ENCODE measurements at places on chromosomes 5 and 9. TPM values are rescaled to one million over a fixed set of nuclear protein-coding genes. Genes with fewer than 3 reads are reported as not detected.

GRCh38 chr5:167271511-167271910 lies 1019.9 kb upstream of the WWC1 start:
- DNase-seq, result no peak

- DNase-seq, result no peak
Measured at GRCh38 chr9:14452539-14452938, 138.6 kb upstream of the NFIB start.

DNA sequence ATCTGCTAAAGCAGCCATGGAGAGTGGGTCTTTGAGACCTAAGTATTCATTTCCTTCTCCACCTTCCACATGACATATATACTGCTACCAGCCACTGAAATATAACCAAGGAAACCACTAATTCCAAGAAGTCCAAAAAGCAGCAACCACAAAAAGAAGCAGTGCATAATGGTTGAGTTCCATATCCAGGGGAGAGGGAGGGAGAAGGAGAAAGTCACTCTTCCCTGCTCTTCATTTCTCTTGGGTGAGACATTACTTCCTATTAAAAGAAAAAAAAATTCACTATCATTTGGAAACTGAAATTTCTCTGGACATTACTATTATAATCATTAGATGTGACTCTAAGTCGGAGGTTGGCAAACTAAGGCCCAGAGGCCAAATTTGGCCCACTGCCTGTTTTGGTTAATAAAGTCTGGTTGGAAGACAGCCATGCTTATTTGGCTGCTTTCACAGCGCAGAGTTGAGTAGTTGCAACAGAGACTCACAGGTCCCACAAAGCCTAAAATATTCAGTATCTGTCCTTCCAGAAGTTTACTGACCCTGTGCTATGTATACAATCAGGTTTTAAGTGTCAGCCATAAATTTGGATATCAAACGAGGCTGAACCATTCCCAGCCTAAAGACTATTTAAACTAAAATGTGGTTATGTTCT lies 168.6 kb downstream of the MPDZ start:
- DNase-seq, result peak; percentile 22

GRCh38 chr9:96453625-96454024 lies 3.7 kb downstream of the HABP4 start:
- DNase-seq, result no peak

DNA sequence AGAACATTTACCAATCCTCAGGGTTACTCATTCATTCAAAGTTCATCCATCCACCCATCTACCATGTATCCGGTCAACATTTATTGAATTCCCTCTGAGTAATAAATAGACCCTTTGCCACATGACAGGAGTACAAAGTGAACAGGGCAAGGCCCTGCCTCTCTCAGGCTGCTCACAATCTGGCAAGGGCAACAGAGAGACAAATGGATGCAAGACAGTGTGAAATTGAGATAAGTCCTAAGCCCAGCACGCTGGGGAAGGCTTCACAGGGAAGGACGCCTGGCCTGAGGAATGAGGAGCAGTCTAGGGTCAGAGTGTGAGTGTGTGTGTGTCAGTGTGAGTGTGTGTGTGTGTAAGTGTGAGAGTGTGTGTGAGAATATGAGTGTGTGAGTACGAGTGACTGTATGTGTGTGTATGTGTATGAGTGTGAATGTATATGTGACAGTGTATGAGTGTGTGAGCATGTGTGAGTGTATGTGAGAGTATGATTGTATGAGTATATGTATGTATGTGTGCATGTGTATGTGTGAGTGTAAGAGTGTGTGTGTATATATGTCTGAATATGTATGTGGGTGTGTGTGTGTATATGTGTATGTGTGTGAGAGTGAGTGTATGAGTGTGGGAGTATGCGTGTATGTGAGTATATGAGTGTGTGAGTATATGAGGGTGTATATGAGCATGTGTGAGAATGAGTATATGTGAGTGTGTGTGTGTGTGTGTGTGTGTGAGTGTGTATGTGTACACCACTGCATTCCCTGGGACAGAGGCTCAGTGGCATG lies 145.6 kb downstream of the FSTL4 start:
- no peak for DNase-seq

DNA sequence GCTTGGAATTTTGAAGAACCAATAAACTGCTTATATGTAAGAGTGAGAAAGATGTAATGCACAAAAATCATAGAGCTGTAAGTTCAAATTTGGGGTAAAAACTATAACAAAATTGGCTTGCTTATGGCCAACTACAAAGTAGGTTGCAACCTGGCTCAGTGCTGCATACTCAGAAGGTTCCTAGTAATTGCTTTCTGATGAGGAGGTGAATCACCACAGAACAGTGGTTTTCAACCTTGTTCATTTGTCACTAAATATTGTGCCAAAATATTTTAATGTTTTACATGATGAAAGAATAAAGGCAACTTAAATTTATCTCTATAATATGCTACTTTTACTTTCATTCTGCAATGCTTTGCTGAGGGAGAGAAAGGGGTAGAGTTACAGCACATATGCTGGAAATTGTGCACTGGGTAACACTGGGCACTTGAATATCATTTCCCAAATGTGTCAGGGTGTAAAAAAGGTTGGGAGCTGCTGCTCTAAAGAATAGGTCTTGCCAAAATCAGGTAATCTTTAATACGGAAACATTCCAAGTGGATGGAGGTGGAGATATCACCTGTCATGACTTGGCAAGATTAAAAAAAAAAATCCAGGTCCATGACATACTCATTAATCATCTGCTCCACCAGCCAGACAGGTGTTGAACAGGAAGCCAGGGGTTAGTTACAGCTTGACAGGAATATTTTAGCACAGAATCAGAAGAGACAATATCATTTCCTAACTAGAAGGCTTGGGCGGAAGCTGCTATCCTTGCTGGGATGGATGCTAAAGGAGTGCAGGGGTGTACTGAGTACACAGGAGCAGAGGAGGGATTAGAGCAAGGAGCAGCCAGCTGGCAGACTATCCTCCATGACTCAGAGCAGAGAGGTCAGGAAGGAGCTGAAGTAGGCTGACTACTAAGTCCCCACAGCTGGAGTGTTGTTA lies 34.6 kb upstream of the CCL21 start:
- no peak for DNase-seq

GRCh38 chr5:74107899-74108298 lies 481.9 kb downstream of the ARHGEF28 start:
- no peak for DNase-seq

DNA sequence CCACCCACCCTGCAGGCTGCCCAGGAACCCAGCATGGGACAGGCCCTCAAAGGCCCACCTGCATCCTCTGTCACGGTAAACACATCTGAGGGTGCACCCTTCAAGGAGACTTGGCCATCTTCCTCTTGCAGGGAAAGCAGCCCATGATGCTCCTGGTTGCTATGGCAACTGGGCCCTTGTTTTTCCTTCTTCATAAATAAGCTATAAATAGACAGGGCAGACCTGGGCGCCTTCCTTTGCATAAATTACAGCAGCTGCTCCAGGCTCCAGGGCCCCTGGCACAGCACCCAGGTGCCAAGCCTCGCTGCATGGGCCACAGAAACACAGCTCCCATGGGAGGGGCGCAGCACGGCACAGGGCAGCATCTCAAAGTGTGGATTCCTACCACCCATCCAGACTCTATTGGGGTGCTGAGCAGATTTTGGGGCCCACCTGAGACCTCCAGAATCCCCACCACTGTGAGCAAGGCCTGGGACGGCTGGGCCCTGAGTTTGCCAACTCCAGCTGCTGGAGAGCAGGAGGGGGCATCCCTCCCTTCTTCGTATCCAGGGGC lies 5.8 kb upstream of the PSMB7 start:
- no peak for DNase-seq

GRCh38 chr5:171899792-171900191 lies 106.6 kb downstream of the FBXW11 start:
- DNase-seq, result no peak

GRCh38 chr5:115785381-115786065 lies 30.9 kb downstream of the CDO1 start:
- no peak for DNase-seq

DNA sequence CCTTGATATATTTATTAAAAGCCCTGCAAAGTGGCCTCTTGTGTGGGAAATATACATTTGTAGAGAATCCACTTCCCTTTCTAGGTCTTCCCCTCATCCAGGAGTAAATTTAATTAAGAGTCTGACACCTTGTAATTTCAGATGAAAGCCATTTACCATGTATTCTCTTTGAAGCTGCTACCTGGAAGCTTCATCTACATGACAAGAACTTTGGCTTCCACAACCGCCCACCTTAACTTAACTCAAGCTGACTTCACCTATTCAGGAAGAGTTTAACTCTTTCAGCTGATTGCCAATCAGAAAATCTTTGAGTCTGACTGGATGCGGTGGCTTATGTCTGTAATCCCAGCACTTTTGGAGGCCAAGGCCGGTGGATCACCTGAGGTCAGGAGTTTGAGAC lies 899.9 kb downstream of the TAF11L14 start:
- DNase-seq, result no peak

- no peak for DNase-seq
Measured at GRCh38 chr9:74092491-74092834, 404.7 kb upstream of the RORB start.

- DNase-seq, result peak; percentile 68
Measured at GRCh38 chr5:177455036-177455660, 8.5 kb downstream of the PRR7 start.

DNA sequence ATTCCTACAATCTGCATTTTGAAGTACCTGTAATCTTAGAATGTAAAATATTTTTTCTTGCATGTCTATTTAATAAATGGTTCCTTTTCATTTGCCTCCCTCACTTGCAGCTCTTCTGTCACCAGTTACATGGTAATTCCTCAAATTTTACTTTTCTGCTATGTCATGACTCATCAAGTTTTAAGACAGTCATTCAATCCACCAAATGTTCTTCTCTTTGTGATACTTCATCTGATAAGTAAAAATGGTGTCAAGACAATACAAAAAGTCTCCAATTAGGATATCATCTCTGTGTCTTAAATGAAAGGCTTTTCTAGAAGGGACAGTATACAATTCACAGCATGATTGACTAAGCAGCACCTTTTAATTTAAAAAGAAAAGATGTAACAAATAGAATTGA lies 104.9 kb upstream of the FTMT start:
- DNase-seq, result no peak

- DNase-seq, result no peak
Measured at GRCh38 chr9:130237076-130237475, 28.5 kb upstream of the HMCN2 start.

DNA sequence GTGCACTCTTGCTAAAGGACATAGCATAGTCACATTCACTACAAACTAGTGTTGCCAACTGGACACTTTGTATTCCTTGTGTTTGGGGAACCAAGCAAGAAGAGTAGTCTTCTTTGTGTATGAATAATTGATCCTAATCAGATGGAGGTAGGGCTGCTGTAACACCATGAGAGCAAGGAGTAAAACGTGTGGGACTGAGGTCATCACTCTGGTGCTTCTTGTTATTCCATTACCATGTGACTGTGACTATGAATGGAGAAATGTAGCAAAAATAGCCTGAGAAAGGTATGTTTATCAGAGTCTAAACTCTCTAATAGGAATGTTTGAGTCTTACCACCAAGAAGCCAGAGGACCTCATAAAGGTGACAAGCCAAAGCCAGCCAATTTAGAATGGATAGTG lies 966.9 kb downstream of the TAF11L14 start:
- DNase-seq, result no peak

- DNase-seq, result no peak
Measured at GRCh38 chr5:98902733-98903132, 26.1 kb downstream of the CHD1 start.

GRCh38 chr9:115591584-115591984 lies 473.6 kb upstream of the TNC start:
- DNase-seq, result peak; percentile 66

DNA sequence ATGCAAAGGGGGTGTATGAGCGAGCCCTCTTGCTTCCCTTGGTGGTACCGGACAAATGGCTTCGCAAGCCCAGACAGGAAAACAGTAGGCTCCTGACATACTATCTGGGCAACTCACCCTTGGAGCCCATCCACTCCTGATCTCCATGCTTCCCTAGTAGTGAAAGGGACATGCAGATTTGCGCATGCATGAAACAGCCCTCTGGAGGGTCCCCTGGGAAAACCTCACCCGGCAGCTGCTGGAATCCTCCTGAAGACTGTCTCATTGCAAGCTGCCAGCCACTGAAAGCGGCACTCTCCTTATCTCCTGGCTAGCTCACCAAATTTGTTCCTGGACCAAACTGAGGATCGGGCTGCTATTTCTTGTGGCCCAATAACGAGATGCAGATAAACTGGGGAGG lies 10.2 kb downstream of the ZNF169 start:
- no peak for DNase-seq

- no peak for DNase-seq
Measured at GRCh38 chr5:170920196-170920595, 58.4 kb downstream of the RANBP17 start.

DNA sequence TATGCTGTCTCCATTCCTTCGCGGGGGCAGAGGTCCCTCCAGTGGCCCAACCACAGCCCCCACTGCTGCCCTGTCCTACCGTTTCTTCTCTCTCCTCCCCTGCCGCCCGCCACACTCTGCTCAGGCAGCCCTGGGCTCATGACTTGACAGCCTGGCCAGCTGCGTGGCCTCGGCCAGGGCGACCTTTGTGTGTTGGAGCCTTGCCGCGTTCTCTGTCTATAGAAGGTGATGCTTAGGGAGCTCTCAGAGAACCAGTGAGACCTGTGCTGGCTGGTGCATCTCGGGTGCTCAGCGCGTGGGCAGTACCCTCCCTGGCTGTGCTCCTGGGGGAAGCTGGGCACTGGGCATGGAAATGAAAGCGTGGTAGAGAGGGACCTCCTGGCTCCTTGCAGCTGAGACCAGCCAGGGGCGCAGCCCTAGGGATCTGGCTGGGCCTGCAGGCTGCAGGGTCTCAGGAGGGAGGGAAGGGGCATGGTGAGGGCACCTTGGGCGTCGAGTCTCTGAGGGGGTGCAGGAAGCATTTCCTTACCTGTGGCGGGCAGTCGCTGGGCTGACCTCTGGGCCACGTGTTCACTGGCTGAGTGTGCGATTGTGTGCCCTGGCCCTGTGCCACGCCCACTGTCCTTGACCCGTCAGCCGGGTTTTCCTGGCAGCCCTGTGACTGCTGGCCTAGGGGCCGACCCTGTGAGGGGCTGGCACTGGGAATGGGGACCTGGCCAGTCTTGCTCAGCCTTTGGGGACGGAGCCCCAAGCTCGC lies 50.3 kb downstream of the RXRA start:
- no peak for DNase-seq

DNA sequence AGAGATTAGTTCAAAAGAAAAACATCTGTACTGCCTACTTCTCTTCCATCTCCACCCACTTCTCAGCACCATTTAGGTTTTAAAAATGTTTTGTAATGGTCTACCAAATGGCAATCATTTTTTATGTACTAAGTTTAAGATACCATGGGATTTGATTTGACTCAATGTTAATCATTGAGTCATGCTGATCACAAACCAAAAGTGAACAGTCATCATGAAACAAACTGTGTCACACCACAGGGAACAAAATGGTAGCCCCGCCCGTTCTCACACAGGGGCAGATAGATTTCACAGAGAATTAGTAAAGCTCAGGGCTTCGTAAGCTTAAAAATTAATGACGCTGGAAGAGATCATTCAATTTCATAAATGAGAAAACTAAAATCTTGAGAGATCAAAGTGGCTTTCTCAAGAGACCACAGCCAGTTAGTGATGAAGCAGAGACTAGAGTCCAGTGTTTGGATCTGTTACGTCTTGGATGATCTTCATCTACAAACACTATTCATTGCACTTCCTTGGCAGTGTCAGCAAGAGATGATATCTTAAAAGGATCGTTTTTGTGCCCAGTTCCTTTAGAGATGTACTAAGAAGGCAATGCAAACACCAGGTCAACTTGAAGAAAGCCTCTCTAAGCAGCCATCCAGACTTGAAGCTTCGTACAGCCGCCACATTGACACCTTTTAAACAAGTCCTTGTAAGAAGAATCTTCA lies 33.9 kb upstream of the TRIO start:
- DNase-seq, result no peak

MAMDC4 gene
- 6.7 TPM for polyA plus RNA-seq

RASGRF2 gene
- 2.1 TPM for polyA plus RNA-seq

CAPSL gene
- polyA plus RNA-seq, result 9.1 TPM

CDKN2B-AS1 gene
- 0.21 TPM for polyA plus RNA-seq

ECSCR gene
- polyA plus RNA-seq, result 76.8 TPM

ADAMTS19 gene
- polyA plus RNA-seq, result 1.4 TPM

Data from right lung (tissue), 10 donors.